DMS 273 treated with DMSO at 0.1 percent for 48 hours (cell line): ENCODE measurements at places on chromosomes 12 and 14.
A peak's percentile ranks its signal among the peaks of the same experiment; 100 is the strongest.

GRCh38 chr12:52061470-52062166, 8.2 kb upstream of the ATG101 start:
- no peak for DNase-seq

- DNase-seq, result no peak
Observed at GRCh38 chr12:6266541-6266966, 43.9 kb upstream of the PLEKHG6 start.

DNA sequence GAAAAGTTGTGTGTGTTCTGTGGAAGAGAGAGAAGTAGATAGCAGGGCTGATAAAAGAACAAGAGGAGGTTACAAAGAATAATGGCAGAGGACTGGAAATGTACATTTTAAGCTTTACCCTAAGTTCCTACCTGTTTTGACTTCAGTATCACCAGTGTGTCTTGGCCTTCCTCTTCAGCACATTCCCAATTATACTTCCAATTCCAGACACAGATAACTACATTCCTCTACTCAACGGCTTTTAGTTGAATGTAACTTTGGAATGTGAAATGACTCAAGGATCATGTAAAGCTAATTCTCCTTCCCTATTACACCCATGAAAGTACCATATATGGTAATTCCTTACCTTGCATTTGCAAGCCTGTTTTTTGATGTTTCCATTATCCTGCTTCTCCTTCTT, 5.0 kb downstream of the MGST1 start:
- no peak for DNase-seq

DNA sequence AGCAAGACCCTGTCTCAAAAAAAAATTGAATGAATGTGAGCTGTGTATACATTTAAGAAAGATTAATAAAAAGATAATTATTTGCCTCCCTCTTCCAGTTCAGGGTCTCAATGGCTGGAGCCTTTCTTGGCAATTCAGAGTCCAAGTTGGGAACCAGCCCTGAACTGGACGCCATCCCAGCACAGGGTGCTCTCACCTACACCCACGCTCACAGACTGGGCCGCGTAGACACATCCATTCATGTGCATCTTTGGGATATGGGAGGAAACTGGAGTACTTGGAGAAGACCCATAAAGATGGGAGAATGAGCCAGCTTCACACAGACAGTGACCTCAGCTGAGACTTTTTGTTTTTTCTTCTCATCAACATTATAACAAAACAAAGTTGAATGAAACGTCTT, 6.5 kb downstream of the MAPK1IP1L start:
- no peak for DNase-seq

- no peak for DNase-seq
Observed at GRCh38 chr14:93977790-93978581, 1.6 kb upstream of the ASB2 start.

DNA sequence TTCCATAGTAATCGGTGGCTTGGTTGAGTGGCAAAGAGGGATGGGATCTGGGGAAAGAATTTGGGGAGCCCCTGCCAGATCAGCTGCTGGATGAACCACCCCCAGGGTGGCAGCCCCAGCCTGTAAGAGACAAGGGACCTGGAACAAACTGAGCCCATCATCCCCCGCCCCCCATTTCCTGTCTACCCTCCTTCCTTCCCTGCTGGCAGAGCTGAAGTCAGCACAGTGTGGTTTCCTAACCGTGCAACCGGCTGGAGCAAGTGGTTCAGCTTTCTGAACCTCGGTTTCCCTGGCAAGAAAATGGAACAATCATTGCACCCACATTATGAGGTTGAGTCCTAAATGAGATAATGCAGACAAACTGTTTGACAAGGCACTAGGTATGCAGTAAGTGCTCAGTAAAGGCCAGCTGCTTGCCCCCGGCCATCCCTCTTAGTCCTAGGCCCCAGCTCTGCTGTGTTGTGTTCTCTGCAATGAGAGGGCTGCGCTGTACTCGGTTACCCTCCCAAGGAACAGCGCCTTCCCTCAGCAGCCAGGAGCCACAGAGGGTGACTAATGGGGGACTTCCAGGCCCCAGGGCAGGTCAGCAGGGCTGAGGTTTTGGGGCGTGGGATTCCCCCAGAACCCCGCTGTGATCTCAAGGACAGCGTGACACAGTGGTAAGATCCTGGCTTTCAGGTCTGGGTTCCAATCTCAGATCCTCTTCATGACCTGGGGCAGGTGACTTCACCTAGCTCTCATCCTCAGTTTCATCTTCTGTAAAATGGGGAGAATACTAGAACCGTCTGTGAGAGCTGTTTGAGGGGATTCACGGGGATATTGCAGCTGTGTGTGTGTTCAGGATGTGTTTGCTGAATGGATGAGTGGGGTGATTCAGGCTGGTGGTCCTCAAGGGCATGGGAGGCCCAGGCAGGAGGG, 16.5 kb downstream of the SELPLG start:
- no peak for DNase-seq

GRCh38 chr14:28758885-28759652, 7.5 kb upstream of the FOXG1 start:
- no peak for DNase-seq

DNA sequence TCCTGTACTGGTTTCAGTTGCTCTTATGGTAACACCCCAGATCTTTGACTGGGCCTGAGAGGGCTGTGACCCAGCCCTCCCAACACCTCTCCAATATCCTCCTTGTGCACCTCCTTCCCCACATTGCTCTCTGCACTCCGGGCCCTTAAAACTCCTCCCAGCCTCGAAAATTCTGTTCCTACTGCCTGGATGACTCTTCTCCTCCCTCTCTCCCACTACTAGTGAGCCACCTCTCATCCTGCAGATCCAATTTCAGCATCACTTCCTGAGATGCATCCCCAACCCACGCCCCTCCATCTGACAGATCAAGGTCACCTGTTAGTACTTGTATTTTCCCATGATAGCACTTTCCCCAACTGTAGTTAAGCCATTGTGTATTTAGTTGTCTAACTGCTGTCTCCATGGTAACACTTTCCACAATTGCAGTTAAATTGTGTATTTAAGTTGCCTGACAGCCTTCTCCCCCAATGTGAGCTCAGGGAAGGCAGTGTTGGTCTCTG, 11.5 kb upstream of the NT5DC3 start:
- no peak for DNase-seq

GRCh38 chr12:47744005-47744651, 14.6 kb downstream of the RAPGEF3 start:
- no peak for DNase-seq

DNA sequence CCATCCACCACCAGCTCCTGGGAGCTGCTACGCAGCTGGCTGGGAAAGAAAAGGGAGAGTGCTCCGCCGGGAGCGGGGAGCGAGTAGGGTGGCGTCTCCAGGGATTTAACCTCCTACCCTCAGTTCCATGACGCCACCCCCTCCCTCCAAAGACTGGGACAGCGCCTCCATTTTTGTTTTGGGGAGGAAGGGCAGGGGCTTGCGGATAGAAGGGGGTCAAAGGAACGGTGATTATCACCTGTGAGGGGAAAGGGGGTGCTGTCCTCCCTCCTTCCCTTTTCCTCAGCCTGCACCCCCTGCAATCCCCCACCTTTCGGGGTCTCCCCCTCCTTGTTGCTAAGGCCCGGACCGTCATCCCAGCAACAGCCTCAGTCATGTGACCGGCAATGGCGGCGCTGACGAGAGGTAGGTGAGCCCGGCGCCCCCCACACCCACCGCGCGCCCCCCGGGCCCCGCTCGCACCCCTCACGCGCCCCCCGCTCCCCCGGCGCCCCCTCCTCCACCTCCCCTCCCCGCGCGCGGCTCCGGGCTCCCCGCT, at the start of gene DTX3:
DTX3 (plus strand) TSS at position 371 of the 538 bp plus-strand sequence. CDS start 1,694 bp downstream, outside the sequence.
- no peak for DNase-seq

DNA sequence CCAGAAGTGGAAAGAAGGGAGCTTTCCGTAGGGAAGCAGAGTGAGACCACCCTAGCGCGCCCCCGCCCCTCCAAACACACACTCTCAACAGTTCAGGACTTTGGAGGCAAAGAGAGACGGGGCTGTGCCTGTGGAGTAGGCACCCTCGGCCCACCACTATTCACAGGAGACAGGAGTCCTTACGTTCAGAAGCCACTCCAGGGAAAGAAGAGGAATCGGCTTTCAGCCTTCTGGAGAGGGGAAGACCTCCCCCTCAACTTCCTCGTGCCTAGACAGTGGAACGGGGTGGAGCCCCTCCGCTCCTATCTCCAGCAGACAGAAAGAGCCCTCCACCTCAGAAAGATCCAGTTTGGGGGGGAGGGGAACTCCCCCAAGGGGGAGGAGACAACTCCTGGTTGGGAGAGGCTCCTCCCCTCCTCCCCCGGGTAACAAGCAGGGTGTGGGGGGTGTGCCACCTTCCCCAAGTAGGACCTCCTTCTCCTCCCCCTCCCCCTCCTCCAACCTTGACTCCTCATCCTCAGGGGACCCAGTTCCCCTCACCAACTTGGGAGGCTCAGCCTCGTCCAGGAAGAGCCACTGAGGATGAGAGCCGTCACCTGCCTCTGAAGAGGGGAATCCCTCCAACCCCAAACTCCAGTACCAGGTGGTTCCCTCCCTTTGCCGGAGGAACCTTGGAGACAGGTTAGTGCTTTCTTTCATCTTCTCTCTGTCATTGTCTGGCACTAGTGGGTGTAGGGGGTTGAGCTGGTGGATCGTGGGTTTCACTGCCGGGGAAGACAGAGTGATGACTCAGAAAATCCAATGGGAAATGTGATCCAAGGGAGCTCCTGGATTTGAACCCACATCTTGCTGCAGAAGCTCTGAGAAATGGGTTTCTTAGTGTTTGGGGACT, 883 bp downstream of the FOXJ2 start:
- DNase-seq, result no peak

- DNase-seq, result no peak
Observed at GRCh38 chr12:101819467-101819866, 11.3 kb downstream of the GNPTAB start.

DNA sequence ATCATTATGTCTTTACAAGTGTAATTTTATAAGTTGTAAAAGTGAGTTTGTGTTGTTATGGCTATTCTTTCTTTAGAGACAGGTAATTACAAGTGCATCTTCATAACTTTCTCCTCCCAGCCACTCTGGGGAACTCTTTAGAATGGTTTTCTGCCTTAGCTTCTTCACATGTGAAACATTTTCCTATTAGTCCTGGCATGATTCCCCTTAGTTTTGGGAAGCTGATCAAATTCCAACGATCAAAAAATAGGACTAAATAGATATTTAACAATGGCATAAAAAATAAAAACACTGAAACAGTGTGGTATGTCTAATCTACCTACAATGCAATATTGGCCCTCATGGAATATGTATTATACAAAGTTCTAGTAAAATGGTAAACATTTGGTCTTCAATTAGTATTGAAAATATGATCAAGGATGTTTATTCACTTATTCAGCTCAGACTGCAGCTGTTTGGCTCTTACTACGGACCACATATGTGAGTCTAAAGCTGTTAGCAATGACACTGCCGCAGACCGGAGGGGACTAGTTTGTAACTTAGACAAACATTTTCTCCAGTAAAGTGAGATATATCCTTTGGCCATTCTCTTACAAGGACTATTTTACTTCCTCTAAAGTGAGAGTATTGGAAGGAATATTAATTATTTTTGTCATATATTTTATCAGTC, 890.8 kb upstream of the USP15 start:
- DNase-seq, result no peak

GRCh38 chr12:10364815-10365622, 24.8 kb downstream of the KLRK1 start:
- DNase-seq, result peak; percentile 9

- DNase-seq, result no peak
Observed at GRCh38 chr12:121241156-121241970, 31.4 kb downstream of the P2RX4 start.

DNA sequence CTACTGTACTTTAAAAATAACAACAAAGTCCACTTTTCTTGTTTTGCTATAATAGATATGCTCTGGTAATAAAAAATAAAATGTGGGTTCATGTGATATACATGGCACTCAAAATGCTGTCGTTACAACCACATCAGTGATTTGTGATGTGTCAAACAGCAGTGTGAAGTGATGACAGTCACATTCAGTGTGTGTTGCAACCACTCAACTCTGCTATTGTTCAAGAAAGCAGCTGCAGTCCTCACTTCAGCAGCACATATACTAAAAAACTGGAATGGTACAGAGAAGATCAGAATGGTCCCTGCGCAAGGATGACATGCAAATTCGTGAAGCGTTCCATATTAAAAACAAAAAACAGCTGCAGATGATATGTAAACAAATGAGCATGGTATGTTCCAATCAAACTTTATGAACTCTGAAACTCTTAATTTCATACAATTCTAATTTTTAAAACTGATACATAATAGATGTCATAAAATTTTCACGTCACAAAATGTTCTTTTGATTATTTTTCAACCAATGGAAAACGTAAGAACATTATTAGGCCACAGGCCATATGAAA, 6.7 kb downstream of the TRMT5 start:
- no peak for DNase-seq

- DNase-seq, result no peak
Observed at GRCh38 chr12:87163122-87163521, 866.1 kb downstream of the C12orf50 start.

- no peak for DNase-seq
Observed at GRCh38 chr12:27524494-27524835, 459 bp downstream of the PPFIBP1 start.

- DNase-seq, result no peak
Observed at GRCh38 chr12:47376927-47377326, 297.2 kb upstream of the AMIGO2 start.

DNA sequence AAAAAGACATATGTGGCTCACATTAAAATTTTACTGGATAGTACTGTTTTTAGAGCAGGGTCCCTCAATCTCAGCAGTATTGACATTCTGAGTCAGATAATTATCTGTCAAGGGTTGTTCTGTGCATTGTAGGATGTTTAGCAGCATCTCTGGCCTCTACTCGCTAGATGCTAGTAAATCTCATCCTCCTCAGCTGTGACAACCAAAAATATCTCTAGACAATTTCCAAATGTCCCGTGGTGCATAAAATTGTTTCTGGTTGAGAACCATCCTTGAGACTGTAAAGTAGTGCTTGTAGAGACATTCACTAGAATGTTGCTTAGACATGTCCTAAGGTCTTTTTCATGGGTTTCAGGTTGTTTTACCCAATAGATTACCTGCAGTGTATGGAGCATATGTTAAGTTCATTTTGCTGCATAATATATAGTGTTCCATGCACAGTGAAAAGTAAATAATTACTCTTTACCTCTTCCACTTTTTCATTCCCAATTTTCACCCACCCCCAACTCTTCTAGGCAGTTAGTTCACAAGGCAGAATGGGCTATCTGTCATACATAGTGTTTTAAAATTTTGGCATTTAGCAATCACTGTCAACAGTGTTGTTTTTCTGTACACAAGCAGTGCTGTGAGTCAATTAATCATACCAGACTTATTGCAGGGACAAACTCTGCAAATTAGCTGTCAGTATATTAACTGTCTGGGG, 200.2 kb upstream of the SLC38A2 start:
- no peak for DNase-seq

DNA sequence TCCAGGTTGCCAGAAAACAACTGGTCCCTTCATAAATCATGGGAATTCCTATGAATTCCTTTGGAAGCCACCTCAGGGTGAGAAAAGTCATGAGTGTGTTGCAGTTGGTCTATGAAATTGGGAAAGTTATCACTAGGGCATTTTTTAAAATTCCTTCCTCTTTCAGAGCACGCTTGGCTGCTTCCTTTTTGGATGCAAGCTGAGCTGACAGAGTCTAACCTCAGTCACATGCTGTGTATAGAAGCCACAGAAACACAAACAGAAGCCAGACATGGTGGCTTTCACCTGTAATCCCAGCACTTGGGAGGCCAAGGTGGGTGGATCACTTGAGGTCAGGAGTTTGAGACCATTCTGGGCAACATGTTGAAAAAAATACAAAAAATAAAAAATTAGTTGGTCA, 21.7 kb upstream of the HELB start:
- DNase-seq, result no peak
